ENCODE measurements at places on chromosomes 7 and 10. TPM values are rescaled to one million over a fixed set of nuclear protein-coding genes. Genes with fewer than 3 reads are reported as not detected.
A peak's percentile ranks its signal among the peaks of the same experiment; 100 is the strongest.

- peak overlapping the region; percentile 86 for H3K4me3 ChIP-seq
- no peaks in the 10 kb centered on the region for H3K27me3 ChIP-seq
- DNase-seq, result no peak
- peaks cover 46% of the 10 kb centered on the region for H3K36me3 ChIP-seq
- peaks cover 18% of the 10 kb centered on the region for H3K4me1 ChIP-seq
- peak overlapping the region; percentile 97 for H3K27ac ChIP-seq
Measured at GRCh38 chr10:5813091-5813340, 218 bp downstream of the GDI2 start.

DNA sequence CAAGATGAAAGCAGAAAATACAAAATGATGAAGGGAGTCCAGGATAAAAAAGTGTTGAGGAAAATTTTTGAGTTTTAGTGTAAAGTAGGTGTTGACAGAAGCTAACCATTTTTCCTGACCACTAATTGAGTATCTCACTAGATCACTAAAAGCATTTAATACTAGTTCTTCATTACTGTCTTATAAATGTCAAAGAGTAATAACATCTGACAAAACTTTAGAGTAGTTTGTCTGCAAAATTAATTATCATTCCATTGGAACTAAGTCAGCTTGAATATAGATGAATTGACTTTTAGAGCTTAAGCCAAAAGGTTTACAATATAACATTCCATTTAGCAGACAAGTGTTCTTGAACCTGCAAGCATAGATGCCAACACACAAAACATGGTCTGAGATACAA lies 232.9 kb downstream of the FOXP2 start:
- H3K27ac ChIP-seq, result no peak overlapping the region
- no peak for DNase-seq
- no peak overlapping the region for H3K4me3 ChIP-seq
- no peaks in the 10 kb centered on the region for H3K27me3 ChIP-seq

DNA sequence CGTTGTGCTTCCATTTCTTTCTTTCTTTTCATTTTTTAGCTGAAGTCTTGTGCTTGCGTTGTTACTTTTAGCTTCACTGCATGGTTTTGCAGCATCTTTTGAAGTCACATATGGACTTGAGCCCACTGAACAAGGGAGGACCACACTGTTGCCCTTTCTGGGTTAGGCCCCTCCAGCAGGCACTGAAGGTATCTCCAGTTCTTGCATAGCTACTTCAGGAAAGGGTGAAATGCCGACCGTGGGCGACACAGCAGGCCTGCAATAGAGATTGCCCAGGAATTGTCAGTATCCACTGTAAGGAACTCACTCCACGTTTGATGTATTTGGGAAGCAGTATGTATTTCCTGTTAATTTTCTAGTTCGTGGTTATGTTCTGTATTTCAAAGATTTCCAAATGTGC lies 85.1 kb downstream of the WDR37 start:
- no peaks in the 10 kb centered on the region for H3K36me3 ChIP-seq
- no peak overlapping the region for H3K4me3 ChIP-seq
- peaks cover 80% of the 10 kb centered on the region for H3K27me3 ChIP-seq
- no peak for DNase-seq

DNA sequence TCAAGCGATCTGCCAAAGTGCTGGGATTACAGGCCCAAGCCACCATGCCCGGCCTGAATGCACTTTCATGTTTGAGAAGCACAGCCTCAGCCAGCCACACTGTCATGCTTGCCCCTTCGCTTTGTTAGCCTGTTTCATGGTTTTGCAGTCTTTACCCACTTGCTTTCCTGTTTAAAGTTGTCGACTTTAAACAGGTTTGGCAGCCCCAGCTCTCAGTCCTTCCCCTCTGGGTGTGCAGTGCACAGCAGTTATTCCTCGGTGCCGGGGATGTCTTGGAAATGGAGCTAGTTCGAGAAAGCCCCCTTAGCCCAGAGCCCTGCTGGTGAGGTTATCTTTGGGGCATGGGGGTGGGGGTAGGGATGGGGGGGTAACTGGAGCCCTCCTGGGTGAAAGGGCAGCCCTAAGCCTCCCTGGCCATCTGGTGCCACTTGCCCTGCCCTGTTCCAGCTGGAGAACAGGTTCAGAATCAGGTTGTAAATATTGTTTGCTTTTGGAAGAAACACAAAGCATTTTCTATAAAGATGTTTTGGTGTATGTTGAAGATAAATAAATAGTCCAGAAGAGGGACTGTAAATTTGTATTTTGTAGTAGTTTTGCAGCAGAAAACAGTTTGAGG lies 14.8 kb downstream of the TSPAN14 start:
- DNase-seq, result no peak
- no peak overlapping the region for H3K27ac ChIP-seq
- H3K4me3 ChIP-seq, result no peak overlapping the region

The LIPJ gene
- not detected for total RNA-seq

GRCh38 chr10:11197266-11197712 lies 179.6 kb downstream of the CELF2 start:
- H3K27ac ChIP-seq, result no peak overlapping the region
- no peak overlapping the region for H3K4me3 ChIP-seq
- peaks cover 32% of the 10 kb centered on the region for H3K27me3 ChIP-seq

DNA sequence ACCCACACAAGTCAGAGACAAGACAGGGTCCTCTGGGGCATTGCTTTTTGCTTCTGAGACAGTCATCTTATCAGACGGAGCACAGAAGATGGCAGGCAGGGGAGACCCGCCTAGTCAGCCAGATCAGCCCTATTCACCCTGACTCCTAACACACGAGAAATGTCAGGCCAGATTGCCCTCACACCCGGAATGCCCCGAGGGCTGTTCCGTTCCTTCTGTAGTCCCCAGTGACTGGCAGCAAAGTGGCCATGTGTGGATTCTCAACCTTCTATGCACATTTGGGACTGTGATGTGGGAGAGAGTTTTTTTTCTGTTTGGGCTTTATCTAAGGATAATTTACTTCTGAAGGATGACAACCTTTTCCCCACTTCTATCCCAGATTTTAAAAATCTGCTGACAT lies 35.5 kb upstream of the TBX20 start:
- H3K36me3 ChIP-seq, result no peaks in the 10 kb centered on the region
- H3K4me3 ChIP-seq, result no peak overlapping the region
- no peak for DNase-seq

DNA sequence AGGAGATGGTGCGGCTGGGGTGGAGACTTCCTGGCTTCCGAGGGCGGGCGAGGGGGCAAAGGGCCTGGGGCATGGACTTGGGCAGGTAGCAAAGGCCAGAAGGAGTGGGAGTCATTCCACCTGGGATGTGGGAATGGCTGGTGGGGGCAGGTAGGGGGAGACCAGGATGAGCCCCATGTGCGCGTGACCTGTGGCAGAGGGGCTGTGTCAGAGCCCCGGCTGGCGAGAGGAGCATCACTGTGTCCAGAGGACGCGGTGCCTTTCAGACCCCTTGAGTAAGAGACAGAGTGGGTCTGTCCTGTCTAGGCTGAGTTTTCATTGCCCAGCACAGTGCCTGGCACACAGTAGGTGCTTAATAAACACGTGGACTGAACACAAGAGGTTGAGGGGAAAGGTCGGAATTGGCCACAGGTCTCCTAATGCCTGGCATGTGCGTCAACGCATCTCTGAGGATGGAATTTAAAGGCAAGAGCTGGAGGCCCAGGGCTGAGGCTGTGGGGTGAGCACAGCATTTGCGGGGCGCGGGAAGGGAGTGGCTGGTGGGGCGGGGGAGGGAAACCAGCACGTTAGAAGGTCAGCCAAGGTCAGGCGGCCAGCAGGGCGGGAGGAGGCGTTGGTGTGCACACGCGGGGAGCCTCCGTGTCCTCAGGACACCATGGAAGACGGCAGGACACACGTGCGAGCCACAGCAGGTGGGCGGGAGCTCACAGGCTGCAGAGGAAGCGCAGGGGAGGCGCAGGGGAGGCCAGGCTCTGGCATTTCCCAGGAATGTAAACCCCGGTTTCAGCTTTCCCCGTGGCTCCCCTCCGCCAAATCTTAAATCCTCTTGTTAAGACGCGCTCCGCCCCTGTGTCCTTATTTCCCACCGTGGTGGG lies 51.8 kb downstream of the CUX1 start:
- H3K27ac ChIP-seq, result peak overlapping the region; percentile 81
- H3K4me1 ChIP-seq, result peaks cover 36% of the 10 kb centered on the region
- DNase-seq, result no peak
- H3K36me3 ChIP-seq, result peaks cover 14% of the 10 kb centered on the region
- H3K27me3 ChIP-seq, result no peaks in the 10 kb centered on the region

GRCh38 chr7:38171623-38172391 lies 6.2 kb upstream of the STARD3NL start:
- no peak overlapping the region for H3K27ac ChIP-seq
- no peaks in the 10 kb centered on the region for H3K36me3 ChIP-seq
- peaks cover 31% of the 10 kb centered on the region for H3K4me1 ChIP-seq
- H3K4me3 ChIP-seq, result no peak overlapping the region
- DNase-seq, result no peak

DNA sequence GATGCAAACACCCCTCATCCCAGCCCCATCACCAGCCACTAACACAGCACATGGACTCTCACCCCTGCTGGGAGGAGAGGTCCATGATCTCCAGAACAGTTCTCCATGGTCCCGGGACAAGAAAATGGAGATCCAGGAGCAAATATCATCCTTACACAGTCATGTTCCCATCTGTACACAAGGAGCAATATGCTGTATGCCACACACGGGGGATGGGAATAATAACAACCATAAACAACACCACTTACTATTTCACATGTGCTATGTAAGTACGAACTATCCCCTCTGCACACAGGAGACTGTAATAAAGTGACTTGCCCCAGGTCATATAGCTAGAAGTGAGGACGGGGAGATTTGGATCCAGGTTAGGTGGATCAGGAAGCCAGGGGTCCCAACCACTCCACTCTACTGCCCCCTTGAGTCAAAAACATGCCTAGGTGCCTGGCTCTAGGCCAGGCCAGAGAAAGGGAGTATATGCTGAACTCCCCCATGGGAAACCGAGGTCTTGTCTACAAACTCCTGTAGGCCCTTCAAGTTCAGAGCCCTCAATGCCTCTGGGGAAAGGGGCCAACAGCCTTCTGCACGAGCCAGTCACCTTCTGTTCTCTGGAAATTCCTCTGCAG lies 34.1 kb downstream of the LRRC20 start:
- H3K27me3 ChIP-seq, result no peaks in the 10 kb centered on the region
- peaks cover 10% of the 10 kb centered on the region for H3K4me1 ChIP-seq
- no peak overlapping the region for H3K27ac ChIP-seq
- no peak overlapping the region for H3K4me3 ChIP-seq
- H3K36me3 ChIP-seq, result no peaks in the 10 kb centered on the region

GRCh38 chr7:102953406-102953805 lies 40.6 kb downstream of the LRRC17 start:
- H3K4me1 ChIP-seq, result no peaks in the 10 kb centered on the region
- H3K4me3 ChIP-seq, result no peak overlapping the region
- H3K27ac ChIP-seq, result no peak overlapping the region
- no peak for DNase-seq

The ELMO1 gene
- not detected for total RNA-seq

The LRGUK gene
- total RNA-seq, result 0.52 TPM

The ANTXRL gene
- not detected for total RNA-seq

The CTNNA3 gene
- total RNA-seq, result not detected

DNA sequence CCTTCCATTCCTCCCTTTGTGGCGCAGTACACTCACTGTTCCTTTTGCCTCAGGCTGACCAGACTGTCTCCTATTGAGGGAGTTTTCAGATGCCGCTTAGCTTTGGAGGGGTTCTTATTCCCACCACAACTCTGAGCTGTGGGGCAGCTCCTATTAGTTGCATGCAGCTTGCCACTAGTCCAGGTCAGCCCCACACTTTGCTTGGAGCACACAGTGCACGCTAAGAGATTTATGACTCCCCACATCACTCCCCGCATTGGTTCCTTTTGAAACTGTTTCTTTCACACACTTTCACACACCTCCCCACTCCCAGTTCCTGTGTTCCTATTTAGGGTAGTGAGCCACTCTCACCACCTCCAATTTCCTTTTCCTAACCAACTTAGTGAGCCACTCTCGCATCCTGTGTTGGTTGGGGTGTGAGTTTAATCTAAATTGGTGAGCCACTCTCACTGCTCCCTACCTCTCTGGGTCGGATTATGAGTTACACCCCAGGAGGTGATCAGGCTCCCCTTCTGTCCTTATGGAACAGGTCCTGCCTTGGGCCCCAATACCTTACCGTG lies 10.4 kb upstream of the ZNF485 start:
- H3K4me3 ChIP-seq, result peak overlapping the region; percentile 61
- no peak for DNase-seq
- no peaks in the 10 kb centered on the region for H3K36me3 ChIP-seq

GRCh38 chr10:28049286-28049685 lies 50.4 kb upstream of the ODAD2 start:
- no peak overlapping the region for H3K4me3 ChIP-seq
- H3K4me1 ChIP-seq, result no peaks in the 10 kb centered on the region
- no peaks in the 10 kb centered on the region for H3K27me3 ChIP-seq
- H3K27ac ChIP-seq, result no peak overlapping the region
- no peak for DNase-seq

The PKD1L1 gene
- 0.49 TPM for total RNA-seq

- H3K27me3 ChIP-seq, result no peaks in the 10 kb centered on the region
- H3K4me1 ChIP-seq, result no peaks in the 10 kb centered on the region
- no peak for DNase-seq
- peaks cover 44% of the 10 kb centered on the region for H3K36me3 ChIP-seq
- no peak overlapping the region for H3K4me3 ChIP-seq
Measured at GRCh38 chr7:5713124-5713912, 68.1 kb downstream of the RNF216 start.

DNA sequence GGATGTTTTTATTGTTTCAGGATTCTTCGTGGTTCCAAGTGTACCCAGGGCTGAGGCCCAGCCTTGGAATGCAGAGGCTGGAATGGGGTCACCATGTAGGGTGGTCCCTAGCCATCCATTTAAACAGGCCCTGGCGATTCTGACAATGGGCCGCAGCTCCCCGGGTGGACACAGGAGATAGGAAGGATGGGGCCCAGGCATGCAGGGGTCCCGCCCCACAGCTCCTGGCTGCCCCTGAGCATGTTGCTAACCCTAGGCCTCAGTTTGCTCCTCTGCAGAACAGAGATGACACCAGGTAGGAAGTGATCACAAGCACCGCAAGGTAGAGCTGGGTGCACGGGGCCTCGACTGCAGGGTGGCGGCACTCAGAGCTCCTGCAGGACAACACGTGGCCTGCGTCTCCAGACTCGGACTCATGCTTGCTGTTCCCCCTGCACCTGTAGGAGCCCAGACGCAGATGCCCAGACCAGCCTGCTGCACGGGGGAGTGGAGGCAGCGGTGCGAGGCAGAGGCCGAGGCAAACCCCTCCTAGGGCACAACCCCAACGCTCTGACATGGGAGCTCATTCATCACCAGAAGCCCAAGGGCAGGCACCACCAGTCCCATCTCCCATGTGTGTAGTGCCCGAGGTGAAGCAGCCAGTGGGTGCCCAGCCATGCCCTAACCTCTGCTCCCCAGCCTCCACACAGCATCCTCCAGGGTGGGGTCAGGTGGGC lies 25.5 kb downstream of the VIPR2 start:
- no peak overlapping the region for H3K27ac ChIP-seq
- peaks cover 33% of the 10 kb centered on the region for H3K27me3 ChIP-seq
- H3K4me3 ChIP-seq, result no peak overlapping the region
- no peak for DNase-seq

DNA sequence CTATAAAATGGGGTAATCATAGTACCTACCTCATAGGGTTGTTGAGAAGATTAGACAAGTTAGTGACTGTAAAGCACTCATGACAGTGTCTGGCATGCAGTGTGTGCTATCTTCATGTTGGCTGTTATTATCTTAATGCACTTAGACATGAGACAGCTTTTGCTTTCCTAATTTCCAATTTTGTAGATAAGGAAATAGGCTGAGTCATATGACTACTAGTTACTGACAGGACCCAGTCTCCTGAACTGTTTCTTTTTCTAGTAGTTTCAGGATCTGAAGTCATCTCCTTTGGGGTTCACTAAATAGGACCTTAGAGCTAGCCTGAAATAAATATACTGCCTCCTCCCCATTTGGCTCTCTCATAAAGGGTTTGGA lies 74.2 kb downstream of the SNX10 start:
- DNase-seq, result no peak
- H3K36me3 ChIP-seq, result peaks cover 5% of the 10 kb centered on the region
- H3K4me1 ChIP-seq, result peaks cover 46% of the 10 kb centered on the region
- no peaks in the 10 kb centered on the region for H3K27me3 ChIP-seq
- H3K4me3 ChIP-seq, result no peak overlapping the region
- H3K27ac ChIP-seq, result no peak overlapping the region

Measured in Calu3 (cell line).